Stimulated activated CD8-positive, alpha-beta memory T cell treated with anti-CD3 and anti-CD28 coated beads, Interleukin-4, amount 100 ng/mL, for 1 hour (primary cell): ENCODE measurements at places on chromosomes 1 and 21.

DNA sequence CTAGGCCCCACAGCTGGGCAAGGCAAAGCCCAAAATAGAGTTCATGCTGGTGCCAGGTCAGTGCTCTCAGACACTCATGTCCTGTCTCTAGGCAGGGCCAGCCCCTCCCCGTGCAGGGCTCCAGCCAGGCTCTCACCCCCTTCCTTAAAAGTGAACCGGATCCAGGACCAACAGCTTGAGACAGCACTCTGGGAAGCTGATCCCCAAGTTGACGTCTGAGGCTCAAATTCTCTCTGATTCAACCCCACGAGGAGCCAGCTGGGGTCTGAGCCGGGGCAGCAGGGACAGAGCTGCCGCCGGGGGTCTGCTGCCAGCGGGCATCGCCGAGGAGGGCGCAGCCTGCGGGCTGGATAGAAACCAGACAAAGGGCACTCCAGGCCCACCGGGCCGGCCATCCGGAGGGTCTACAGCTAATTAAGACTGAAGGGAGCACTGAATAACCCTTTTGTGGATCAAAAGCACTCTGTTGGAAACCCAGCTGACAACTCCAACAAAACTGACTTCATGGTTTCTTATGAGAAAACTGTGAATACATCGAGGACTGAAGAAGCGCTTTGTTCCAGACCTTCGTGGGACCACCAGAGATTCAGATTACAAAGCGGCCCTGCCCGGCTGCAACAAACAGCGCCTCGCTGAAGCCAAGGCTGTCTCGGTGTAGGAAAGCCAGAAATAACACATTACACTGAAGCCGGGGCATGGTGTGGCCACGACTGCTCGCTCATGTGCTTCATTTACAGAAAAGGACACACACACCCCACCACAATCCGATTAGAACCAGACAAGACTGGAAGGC is 95.8 kb downstream of the PSMG1 start:
- DNase-seq: no peak

- DNase-seq: peak; percentile 67
Measured at GRCh38 chr1:152188673-152189591, 29.9 kb upstream of the RPTN start.

DNA sequence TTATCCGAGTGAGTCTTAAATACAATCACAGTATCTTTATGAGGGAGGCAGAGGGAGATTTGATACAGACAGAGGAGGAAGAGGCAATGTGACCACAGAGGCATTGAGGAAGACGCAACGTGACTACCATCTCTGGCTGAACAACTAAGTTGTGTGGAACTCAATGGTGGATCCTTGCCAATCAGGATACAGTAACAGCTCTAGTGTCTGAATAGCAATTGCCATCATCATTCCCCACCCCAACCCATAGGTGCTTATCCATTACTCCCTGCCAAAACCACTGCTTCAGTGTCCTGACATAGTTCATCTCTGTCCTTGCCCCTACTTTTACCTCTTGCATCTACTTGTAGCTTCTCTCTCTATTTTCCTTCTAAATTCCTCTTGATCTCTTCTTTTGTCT is 20.5 kb upstream of the RHBDL2 start:
- DNase-seq: no peak

DNA sequence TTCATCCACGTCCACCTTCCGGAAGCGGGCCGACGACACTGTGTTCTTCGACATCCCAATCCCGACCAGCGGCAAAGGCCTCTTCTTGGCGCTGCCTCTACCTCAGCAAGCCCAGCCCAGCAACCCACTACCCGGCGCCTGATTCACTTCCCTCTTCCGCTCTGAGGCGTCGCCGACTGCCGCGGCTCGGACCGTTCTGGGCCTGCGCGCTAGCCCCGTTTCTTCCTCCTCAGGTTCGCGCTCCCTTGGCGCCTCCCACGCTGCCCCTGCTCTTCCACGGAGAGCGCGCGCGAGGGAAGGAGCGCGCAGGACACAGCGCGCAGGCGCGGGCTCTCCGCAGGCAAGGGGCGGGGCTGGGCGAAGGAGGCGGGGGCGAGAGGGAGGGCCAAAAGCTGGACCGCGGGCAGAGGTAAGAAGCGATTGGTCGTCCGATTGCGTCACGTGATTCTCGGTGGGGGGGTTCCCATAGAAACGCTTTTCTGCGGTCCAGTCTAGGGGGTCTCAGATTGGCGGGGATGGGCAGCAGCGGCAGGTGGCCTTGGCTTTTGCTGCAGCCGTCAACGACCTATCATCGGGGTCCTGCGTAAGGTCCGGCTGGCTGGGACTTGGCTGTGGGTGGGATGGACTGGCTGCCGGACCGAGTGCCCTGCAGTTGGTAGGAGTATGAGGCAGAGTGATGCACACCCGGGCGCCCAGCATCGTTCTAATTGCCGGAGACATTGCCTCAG is at the start of gene ARPC5:
ARPC5 (minus strand) TSS at position 178 of the 728 bp plus-strand sequence; CDS start at position 54, 124 bp downstream.
- DNase-seq: peak; percentile 89

GRCh38 chr1:234751678-234752077 is 141.7 kb upstream of the IRF2BP2 start:
- DNase-seq: no peak

GRCh38 chr1:1304331-1305299 is 3.1 kb downstream of the ACAP3 start:
- no peak for DNase-seq

DNA sequence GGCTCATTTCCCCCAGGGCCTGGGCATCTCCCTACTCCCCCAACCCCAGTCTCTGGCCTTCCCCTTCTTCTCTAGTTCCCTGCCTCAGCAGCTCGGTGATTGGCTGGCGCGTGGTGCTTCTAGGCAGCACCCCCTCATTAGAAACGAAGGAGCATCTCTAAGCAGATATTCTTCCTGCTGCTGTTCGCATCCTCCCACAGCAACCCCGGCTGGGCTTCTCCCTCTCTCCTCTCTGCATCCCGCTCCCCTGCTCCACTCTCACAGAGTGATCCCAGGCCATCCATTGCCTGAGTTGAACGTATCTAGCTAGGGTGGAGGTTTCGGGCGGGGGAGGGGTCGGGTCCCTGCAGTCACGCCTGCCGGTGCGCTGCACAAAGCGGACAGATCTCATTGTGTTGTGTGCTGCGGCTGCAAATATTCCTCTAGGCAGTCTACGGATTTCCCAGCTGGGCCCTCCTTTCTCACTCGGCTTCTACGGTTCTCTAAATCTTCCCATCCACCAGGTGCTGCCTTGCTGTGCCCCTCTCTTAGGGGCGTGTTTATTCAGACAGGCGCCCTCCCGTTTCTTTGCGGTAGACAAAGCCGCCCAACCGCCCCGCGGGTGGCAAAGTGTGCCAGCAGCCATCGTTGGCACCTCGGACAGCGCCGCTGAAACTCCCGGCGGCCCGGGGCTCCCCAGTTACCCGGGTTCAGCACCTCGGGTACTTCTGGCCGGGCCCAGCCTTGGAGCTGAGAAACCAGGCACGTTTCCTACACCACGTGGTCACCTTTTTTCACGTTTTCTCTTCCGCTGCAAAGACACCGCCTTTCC is 2.2 kb downstream of the CACNA1E start:
- no peak for DNase-seq

GRCh38 chr1:201310986-201311355 is 27.7 kb downstream of the PKP1 start:
- DNase-seq: no peak

DNA sequence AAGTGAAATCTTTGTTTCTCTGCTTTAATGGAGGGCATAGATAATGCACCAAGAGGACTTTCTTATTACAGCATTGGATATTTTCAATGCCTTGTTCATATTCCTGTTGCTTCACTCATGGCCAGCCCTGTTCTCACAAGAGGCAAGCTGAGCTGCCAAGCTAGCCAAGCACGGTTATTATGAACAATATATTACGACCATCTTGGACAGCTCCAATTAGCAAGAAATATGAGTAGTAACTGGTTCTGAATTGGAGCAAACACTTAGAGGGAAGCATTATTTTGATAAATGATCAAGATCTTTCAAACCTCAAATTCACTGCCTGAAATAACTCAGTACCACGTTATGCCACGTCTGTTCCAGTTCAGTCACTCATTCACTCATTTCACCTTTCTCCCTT is 159.8 kb downstream of the SETD4 start:
- no peak for DNase-seq

DNA sequence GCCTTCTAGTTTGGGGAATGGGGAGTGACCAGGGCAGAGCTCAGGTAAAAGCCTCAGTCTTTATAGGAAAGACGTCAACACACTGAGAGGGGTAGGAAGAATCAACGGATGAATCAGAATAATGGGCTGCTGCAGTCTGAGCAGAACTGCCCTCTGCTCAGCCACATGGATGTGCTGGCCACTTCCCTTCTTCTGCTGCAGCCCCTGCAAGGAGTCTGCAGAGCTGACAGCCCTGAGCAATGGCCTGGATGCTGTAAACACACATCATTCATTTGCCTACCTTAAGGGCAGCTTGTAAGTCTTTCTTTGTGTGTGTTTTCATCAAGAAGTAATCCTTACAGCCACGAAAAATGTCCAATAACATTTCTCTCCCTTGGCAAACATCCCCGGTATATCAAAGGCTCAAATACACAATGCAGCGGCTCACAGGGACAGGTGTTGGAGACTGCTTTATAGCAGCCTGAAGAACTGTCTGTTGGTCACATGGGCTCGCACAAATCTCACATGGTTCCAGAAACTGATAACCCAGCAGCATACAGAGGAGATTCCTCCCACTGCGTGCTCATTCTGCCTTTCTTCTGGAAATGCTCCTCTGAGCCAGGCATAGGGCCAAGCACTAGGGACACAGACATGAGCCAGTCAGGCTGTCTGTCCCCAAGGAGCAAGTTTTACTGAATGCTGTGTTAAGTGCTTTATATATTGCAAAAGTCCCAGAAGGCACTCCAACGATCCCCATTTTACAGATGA is 110.1 kb downstream of the HMGB4 start:
- no peak for DNase-seq

DNA sequence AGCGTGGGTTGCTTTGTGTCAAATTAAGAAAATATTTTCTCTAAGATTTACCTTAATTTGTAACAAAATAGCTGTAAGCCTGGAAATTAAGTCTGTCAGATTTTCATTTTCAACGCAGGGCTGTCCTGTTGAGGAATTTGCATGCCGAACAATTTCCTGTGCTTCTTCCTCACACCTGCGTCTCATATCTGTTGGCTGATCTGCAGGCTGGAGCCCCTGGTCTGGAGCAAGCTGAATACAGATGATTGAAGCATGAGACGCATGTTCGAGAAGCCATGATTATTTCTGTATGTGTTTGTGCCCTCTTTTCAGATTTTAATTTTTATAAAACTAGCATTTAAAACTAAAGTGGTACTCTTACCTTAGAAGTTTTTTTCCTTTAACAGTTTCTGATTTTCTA is 9.8 kb downstream of the MIXL1 start:
- no peak for DNase-seq

- no peak for DNase-seq
Measured at GRCh38 chr1:171623651-171624331, 1.7 kb downstream of the MYOCOS start.
